ENCODE measurements at places on chromosomes 4 and X. TPM values are rescaled to one million over a fixed set of nuclear protein-coding genes. Genes with fewer than 3 reads are reported as not detected.

DAPP1 gene
- 3.5 TPM for total RNA-seq

PRKG2 gene
- total RNA-seq: 3.2 TPM

FRMPD4 gene
- 0.13 TPM for total RNA-seq

GRID2 gene
- 1.4 TPM for total RNA-seq

PAK3 gene
- 49.4 TPM for total RNA-seq

TREX2 gene
- total RNA-seq: 1.7 TPM

C4orf54 gene
- total RNA-seq: not detected

FANCB gene
- 6.8 TPM for total RNA-seq

NEUROG2 gene
- total RNA-seq: not detected

RBMXL3 gene
- not detected for total RNA-seq

ZDHHC9 gene
- 30.4 TPM for total RNA-seq

TEX13B gene
- total RNA-seq: not detected

CPZ gene
- total RNA-seq: 7.0 TPM

MAGEB2 gene
- total RNA-seq: not detected

TMSB15C gene
- total RNA-seq: 2.4 TPM

SUPT20HL1 gene
- total RNA-seq: not detected

LDB2 gene
- 104 TPM for total RNA-seq

MAGEA10 gene
- total RNA-seq: not detected

RAB9A gene
- total RNA-seq: 27.2 TPM

EREG gene
- 0.22 TPM for total RNA-seq

ITIH6 gene
- total RNA-seq: not detected

S100P gene
- total RNA-seq: 6.3 TPM

FAM149A gene
- 17.2 TPM for total RNA-seq

CDKL2 gene
- 2.4 TPM for total RNA-seq

PCDH10 gene
- total RNA-seq: 7.1 TPM

RGN gene
- total RNA-seq: 6.0 TPM

CXorf49 gene
- total RNA-seq: not detected

FAM9C gene
- total RNA-seq: not detected

AMER1 gene
- 6.8 TPM for total RNA-seq

SPARCL1 gene
- 441 TPM for total RNA-seq

HMX1 gene
- not detected for total RNA-seq

WWC2 gene
- total RNA-seq: 67.3 TPM

TDO2 gene
- total RNA-seq: not detected

MTNR1A gene
- total RNA-seq: not detected

Data from sciatic nerve (tissue), 2 donors.